ENCODE measurements at places on chromosomes 5 and 9.

GRCh38 chr5:152072091-152072490 lies 147.4 kb upstream of the GLRA1 start:
- no peak for DNase-seq

DNA sequence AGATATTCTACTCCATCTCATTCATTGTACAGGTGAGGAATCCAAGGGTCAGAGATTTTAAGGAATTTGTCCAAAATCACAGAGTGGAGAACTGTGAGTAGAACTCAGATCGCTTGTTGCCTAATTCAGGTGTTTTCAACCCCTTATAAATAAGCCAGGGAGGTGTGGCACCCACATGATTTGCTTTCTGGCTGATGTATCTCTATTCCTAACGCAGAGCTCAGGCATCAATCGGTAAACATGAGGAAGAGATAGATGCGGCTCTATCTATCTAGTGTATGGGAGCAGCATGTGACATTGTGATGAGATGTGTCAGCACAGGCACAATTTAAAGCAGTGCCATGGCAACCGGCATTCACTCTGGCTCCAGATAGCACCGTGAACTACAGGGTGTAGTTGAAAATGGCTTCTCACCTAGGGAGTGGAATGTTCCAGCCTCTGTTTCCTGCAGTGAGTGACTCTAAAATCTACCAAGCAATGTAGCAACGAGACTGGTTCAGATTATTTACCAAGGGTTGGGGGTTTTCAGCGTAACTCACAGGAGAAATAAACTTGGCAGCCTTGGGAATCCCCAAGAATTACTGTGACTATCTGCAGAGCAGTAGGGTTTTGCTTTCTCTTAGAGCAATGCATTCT lies 53.4 kb upstream of the SUB1 start:
- no peak for DNase-seq

DNA sequence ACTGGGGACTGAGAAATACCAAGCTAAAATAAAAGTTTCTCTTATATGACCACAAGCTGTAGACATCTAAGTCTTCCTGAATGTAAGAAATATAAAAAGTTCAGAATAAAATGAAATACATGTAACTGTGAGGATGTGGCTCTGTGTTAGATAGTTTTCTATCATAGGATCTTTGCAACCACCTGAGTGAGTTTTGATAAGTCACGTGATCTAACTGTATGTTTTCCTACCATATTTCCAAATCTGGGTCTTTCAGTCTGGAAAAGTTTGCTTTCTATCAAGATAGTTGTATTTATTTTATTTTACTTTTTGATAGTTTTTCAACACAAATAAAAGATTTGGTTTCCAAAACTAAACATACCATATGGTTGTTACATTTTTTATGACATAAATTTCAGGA lies 1905.8 kb upstream of the ACO1 start:
- DNase-seq, result no peak

DNA sequence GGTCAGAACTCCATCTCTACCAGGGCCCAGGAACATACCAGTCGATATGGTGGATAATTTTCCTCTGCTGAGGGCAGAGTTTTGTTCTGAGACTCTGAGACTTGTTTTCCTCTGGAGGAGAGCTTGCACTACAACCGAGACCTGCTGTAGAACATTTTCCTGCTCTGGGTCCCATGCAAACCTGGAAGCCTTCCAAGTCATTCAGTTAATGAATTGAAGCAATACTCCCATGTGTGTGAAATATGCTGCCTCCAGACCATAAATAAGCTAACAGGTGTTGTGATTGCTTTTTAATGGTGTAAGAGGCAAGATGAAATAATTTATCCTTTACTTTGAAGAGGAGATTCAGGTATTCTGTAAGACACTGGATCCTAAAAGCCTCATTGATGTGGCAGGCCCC lies 372.8 kb downstream of the TMEM167A start:
- DNase-seq, result no peak

DNA sequence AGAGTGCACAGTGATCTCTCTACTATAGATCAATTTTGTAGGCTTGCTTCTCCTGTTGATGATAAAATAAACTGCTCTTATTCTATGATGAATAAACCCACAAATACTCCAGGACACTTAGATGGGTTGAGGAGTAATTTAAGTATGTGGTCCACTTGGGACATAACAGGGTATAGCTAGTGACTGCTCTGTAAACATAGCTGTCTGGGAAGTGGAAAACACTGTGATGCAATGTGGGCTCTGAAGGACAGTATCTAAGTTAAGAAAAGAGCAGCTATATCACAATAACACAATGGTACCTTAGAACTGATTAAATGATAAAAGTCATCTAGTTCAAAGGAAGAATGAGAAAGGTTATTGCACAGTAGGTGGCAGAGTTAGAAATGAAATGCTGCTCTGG lies 294.3 kb upstream of the HAPLN1 start:
- no peak for DNase-seq

DNA sequence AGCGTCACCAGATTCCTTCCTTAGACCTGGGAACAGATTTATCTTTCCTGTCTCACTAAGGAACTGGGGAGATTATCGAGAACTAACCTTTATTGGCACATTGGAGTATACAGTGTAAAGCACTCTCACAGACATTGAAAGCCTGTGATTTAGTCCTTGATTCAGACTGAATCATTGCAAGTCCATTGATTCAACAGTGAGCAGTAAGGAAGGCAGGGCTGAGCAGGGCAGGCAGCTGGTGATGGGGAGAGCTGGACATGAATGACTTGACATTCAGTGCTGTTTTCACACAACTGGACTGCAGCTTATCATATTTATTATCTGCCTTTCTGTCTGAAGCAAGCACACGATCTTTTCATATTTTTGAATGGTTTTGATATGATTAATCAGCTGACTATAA lies 16.2 kb downstream of the ISOC1 start:
- no peak for DNase-seq

DNA sequence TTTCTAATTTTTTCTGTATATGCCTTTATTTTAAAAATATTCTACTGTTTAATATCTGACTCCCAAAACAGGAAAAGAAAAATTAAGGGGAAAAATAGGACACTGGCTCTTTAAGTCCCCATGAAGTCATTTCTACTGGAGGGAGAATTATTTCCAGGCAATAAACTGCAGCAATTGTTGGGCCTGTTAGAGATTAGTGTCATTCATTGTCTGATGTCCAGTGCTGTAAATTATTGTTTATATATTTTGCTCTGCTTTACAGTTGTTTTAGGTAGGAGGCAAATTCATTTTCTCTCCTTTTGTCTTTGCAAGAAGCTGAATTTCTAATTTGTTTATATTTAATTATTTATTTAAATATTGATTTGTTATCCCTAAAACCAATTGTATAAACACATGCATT lies 906.0 kb upstream of the CDH10 start:
- no peak for DNase-seq

DNA sequence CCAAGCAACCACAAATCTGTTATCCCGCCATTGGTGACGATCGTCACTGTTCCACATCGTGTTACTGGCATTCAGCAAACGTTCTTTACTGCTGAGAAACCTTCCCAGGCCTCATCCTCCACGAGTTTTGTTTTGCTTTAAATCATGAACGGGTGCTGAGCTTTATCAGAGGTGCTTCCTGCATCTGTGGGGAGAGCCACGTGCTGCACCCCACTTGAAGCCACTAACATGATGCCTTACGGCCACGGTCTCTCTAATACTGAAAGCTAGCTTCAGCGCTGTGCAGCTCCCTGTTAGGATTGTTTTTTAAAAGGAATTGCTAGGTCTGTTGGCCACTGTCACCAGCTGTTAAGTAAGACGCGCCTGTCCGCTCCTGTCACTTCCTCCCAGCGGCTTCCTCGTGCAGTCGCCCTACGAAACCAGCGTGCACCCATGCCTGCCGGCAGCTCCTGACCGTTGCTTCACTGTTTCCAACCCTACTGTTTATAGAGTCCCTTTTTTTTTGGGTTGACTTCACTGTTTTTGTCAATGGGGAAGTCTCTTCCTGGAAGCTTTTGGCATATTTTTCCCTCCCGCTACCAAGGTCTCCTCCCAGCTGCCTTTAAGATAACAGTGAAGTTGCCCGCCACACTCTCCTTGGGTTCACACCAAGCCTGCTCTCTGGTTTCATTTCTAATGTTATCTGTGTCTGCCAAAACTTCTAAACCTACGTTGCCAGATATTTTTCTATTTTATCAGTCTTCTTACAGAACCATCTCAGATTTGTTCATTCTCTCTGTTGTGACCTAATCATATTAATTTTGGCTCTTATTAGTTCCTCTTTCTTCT lies 20.3 kb downstream of the LPCAT1 start:
- no peak for DNase-seq

- DNase-seq, result no peak
Observed at GRCh38 chr5:152274224-152274623, 130.9 kb downstream of the NMUR2 start.

DNA sequence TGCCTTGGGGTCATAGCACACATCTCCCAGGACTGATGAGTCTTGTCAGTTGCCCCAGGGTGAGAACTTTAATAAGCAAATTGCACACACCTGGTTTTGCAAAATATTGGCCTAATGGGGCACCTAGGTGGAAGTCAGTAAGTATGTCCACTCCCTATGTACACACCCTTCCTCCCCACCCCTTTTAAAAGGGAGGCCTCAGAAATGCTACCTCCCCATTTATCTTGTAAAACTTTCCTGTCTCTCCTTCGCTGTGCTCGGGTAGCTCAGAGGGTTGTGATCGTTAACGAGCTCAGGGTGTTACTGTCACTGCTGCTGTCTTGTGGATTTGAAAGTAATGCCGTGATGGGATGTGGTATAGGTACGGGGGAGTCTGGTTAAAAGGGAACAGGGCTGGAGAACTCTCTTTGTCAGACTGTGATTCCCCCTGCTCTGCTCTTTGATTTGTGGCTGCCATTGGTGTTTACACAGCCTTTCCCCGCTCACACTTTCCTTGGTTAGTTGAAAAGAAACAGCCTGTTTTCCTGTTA lies 26.2 kb downstream of the ZNF462 start:
- DNase-seq, result no peak

DNA sequence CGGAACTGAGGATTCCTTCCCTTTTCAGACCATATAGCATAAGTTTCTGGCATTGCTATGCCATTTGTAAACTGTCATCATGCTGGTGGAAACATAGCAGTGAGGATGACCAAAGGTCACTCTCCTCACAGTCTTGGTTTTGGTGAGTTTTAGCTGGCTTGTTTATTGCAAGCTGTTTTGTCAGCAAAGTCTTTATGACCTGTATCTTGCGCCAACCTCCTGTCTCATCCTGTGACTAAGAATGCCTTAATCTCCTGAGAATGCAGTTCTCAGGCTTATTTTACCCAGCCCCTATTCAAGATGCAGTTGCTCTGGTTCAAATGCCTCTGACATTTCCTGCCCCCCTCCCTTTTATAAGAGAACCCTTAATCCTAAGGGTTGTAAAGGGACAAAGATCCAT lies 26.7 kb upstream of the GRIA1 start:
- DNase-seq, result no peak

GRCh38 chr9:38671748-38672147 lies 48.2 kb downstream of the FAM240B start:
- peak; percentile 50 for DNase-seq

DNA sequence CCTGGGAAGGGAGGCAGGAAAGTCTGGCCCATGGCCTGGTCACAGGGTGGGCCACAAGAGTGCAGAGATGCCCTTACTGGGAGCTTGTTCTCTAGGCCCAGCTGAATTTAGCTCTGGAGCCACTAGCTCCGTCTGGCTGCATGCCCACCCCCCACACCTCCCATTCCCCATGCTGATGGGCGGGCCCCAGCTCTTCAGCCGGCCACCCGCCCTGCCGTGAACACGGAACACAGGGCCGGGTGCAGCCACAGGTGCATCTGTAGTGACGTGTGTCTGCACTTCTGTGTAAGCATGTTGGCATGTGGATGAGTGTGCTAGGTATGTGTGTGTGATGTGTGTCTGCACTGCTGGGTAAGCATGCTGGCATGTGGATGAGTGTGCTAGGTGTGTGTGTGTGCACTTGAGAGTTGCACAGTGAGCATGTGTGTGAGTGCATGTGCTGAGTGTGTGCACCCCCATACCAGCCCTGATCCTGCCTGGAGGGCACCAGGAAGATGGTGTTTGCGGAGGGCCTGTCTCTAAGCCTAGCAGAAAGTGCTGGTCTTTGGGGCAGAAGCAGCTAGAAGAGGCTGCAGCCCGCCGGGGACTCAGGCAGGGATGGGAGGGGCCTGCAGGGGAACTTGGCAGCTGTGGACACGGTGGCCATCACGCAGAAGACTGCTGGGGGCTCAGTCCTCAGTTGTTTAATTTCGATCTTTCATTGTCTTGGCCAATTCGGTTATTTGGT lies 136.4 kb downstream of the CACNA1B start:
- no peak for DNase-seq

GRCh38 chr9:107810461-107810961 lies 320.9 kb upstream of the KLF4 start:
- DNase-seq, result peak; percentile 45

- DNase-seq, result peak; percentile 59
Observed at GRCh38 chr5:106873568-106873967, 797.2 kb downstream of the EFNA5 start.

DNA sequence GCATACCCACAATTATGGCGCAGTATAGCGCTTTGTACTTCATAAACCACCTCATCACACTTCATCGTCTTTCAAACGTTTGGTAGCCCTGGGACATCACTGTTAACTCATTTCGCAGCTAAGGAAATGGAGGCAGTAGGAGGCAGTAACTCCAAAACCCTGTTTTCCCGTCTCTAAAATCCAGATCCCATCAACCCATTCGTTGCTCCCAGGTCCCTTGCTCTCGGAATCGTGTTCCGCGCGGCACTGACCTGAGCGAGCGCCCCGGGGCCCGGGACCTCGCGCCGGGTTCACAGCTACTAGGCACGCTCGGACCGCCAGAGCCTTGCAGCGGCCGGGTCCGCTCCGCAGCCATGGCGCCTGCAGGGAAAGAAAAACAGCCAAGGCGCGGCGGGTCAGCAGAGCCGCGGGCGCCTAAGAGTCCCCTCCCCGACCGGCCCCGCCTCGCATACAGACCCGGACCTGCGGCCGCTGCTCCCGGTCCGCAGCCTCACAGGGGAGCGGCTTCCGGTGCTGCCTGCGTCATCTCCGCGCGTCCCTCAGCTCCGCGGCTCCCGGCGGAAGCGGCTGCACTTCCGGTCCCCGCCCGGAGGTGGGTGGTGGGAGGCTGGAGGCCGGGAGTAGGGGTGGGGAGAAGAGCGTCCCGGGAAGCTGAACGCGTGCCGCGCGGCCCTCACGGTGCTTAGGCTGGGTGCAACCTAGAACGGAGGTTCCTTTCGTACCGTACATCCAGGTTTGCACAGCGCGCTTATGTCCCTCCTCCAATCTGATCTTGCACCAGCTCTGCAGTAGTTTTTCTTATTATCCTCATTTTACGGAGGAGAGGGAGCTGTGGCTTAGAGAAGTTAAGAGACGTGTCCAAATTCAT lies at the start of gene FBXW2:
TSS of gene FBXW2 (minus strand) at position 519 of the 868 bp plus-strand sequence. CDS start 5,158 bp downstream, outside the sequence.
- peak; percentile 88 for DNase-seq

- DNase-seq, result no peak
Observed at GRCh38 chr5:141245250-141245717, at the start of gene PCDHB15. PCDHB15 (plus strand) TSS chr5:141245395; CDS start chr5:141245579, 184 bp downstream.

GRCh38 chr5:144189800-144190429 lies 19.2 kb downstream of the KCTD16 start:
- DNase-seq, result peak; percentile 71

DNA sequence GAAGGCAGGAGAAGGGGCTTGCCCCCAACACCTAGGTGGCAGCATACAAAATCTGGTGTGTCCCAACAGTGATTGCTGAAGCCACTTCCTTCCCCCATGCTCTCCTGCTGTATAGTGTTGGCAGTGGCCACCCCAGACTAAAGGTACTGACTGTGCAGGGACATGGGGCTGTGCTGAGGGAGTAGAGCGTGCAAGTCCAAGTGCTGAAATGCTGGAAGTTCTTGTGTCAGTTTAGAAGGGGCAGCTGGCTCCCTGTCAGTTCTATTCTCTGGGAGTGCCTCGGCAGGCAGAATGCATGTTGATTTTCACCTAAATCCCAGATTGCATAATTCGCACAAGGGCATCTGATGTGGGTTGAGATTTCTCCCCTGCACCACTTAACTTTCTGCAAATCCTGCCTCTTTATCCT lies 68.6 kb downstream of the GDNF start:
- DNase-seq, result no peak
